Body of pancreas (tissue), 4 donors: ENCODE measurements at places on chromosomes 5 and 9.

DNA sequence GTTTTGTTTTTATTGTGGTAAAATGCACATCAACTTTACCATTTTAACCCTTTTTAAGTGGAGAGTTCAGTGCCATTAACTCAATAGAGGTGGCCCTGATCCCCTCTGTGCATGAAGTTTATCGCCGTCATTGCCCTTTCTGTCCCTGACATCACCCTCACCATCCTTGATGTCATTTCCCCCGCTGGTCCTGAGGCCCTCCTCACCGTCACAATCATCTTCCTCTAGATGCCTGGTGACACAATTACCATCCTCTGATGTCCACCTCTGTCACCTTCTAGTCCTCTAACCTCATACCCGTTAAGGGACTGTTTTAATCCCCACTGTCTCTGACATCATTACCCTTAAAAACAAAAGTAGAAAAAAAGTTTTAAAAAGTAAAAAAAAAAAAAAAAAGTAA, 112.5 kb upstream of the TBC1D2 start:
- no peak overlapping the region for H3K4me3 ChIP-seq
- H3K36me3 ChIP-seq: no peaks in the 10 kb centered on the region
- peaks cover 11% of the 10 kb centered on the region for H3K4me1 ChIP-seq
- no peak overlapping the region for H3K27ac ChIP-seq

DNA sequence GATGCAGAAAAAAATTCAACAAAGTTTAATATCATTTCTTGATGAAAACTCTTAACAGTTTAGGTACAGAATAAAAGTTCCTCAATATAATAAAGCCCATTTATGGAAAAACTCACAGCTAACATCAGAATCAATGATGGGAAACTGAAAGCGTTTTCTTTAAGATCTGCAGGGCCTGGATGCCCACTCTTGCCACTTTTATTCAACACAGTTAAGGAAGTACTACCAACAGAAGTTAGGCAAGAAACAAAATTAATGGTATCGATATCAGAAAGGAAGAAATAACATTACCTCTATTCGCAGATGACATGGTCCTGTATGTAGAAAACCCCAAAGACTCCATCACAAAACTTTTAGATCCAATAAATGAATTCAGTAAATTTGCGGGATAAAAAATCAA, 542.4 kb upstream of the RGMB start:
- H3K4me1 ChIP-seq: no peaks in the 10 kb centered on the region
- no peaks in the 10 kb centered on the region for H3K36me3 ChIP-seq
- H3K27ac ChIP-seq: no peak overlapping the region
- no peak for DNase-seq
- H3K4me3 ChIP-seq: no peak overlapping the region
- no peaks in the 10 kb centered on the region for H3K27me3 ChIP-seq

- H3K27ac ChIP-seq: no peak overlapping the region
- no peaks in the 10 kb centered on the region for H3K4me1 ChIP-seq
- H3K4me3 ChIP-seq: no peak overlapping the region
- DNase-seq: no peak
- no peaks in the 10 kb centered on the region for H3K27me3 ChIP-seq
Measured at GRCh38 chr9:34570376-34570775, 19.1 kb downstream of the CNTFR start.

DNA sequence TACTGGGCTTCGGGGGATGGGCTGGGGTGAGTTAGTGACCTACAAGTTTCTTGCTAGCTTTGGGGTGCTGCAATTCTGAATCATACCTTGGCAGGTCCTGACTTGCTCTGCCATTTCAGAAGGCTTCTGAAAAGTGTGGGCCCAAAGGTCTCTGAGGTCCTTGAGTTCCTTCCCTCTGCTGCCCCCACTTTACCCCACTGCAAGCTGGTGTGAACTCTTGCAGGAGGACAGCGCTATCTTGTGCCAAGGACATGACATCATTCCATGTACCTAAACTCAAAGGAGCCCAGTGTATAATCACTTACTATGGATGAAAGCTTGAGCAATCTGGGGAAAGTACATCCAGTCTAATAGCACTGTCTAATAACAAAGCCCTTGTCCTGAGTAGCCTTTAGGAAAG, 157.4 kb downstream of the RMI1 start:
- H3K27me3 ChIP-seq: no peaks in the 10 kb centered on the region
- H3K27ac ChIP-seq: no peak overlapping the region
- H3K4me1 ChIP-seq: peaks cover 15% of the 10 kb centered on the region

- H3K4me3 ChIP-seq: no peak overlapping the region
- no peaks in the 10 kb centered on the region for H3K36me3 ChIP-seq
- no peak for DNase-seq
- H3K27ac ChIP-seq: peak overlapping the region; percentile 71
- H3K27me3 ChIP-seq: no peaks in the 10 kb centered on the region
Measured at GRCh38 chr5:69512740-69513260, 20.2 kb downstream of the OCLN start.
